ENCODE measurements at places on chromosomes 3 and 15.

GRCh38 chr15:63357061-63357460 is 24.6 kb downstream of the CA12 start:
- no peak for DNase-seq

- no peak for DNase-seq
These were observed 31.0 kb upstream of the PTPRG start for GRCh38 chr3:61530355-61530754.

GRCh38 chr3:128844502-128844901 is 34.9 kb upstream of the ACAD9 start:
- no peak for DNase-seq

GRCh38 chr3:175741951-175742350 is 882.8 kb downstream of the NAALADL2 start:
- no peak for DNase-seq

DNA sequence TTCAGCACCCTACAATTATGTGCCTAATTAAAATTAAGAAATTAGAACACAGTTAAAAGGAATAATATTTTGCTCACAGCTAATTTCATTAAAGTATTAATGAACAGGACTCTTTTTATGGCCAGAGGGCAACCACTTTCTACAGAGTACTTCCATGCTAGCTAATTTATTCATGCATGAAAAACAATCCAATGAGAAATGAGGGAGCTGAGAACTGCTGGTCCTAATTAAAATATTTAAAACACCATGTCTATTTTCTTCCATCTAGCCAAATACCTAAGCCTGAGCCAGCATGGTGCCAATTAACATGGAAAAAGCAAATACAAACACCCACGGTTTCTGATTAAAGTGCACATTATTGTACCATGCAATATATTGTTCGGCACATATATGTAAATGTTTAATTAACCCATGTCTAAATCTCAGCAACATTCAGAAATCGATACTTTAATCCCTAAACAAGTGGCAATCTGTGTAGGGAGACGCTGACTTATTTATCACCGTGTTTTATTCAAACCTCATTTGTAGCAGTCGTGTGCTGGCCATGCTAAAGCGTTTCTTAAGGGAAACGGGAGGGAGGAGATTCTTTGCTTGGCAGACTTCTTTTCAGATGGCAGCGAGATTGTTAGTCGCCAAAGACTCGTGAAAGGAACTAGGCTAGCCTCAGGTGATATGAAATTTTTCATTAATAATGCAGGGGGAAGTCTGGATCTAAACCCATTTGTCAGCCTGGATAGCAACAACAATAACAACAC is 193.5 kb downstream of the ANXA2 start:
- DNase-seq, result no peak

GRCh38 chr3:100370756-100371155 is 30.1 kb downstream of the TOMM70 start:
- DNase-seq, result no peak

GRCh38 chr3:34090876-34091275 is 292.4 kb downstream of the PDCD6IP start:
- DNase-seq, result no peak

- no peak for DNase-seq
These were observed 962.3 kb upstream of the NR2F2 start for GRCh38 chr15:95368191-95368590.

- DNase-seq, result peak; percentile 75
These were observed 55.3 kb downstream of the CCDC33 start for GRCh38 chr15:74291101-74292071.

DNA sequence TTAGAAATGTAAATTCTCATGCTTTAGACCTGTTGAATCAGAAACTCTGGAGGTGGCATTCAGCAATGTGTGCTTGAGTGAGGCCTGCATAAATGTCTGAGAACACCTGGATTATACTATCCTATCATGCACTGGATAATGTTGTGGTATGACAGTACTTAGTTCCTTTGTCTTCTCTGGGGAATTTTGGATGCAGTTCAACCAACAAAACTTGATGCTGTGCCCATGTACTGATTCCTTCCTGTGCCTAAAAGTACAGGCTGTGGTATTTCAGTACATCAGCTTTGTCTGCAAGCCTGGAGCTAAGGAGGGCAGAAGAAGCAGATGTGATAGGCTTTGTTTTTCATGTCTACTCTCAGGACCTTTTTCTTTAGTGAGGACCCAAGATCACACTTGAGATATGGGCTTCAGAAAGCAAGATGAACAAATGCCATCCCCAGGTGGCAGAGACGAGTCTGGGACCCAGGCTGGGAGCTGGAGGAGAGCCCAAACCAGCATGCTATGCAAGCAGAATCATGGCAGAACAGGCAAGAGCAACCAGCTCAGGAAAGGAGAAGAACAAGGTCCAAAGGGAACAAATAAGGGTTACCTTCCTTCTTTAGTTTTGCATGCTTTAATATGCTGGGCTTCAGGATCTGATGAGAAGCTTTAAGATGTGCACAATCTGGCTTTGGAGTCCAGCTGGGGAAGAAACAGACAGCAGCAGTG is 124.7 kb downstream of the MYRIP start:
- no peak for DNase-seq

DNA sequence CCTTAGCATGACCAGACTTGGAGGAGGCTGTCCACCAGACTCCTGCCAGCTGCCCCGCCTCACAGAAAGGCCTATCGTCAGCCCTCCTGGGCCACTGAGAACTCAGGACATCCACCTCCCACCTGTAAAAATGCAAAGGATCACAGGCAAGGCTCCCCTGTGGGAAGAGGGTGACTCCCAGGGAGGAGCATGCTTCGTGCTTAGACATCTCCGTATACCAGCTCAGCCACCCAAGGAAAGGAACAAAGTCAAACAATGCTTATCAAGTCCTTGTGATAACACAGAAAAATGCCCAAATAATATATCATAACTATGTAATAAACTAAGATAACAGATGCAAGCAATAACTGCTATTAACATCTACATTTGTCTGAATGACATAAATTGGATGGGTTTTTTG is 4.2 kb downstream of the RMDN3 start:
- no peak for DNase-seq

GRCh38 chr3:127821394-127821793 is 921 bp downstream of the MGLL start:
- DNase-seq, result no peak

DNA sequence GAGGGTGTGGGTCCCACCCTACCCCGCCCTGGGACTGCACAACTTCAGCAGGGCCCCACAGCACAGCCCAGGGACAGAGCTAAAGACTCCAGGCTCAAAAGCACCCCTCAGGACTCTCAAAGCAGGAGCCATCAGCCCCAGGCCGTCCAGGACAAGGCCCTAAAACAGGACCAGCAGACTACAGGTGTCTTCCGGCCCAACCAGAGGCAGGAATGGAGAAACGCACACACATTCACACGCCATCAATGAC is 26.1 kb downstream of the ATRIP start:
- no peak for DNase-seq

DNA sequence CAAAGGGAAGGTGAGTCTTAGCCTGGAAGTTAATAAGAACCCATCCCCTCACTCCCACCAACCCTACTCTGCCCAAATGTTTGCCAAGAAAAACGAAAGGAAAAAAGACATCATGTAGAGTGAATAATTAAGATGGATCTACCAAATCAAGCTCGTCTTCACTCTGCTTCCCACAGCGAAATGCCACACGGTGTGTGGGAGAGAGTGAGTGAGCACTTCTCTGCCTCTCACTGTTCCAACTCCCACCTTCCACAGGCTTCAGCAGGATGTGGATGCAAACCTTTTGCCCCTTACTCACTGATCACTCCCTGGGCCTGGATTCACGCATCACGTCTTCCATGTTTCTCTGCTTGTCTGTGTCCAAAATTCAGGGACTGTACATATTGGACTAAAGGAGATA is 85.4 kb downstream of the WDR76 start:
- DNase-seq, result no peak

- DNase-seq, result no peak
These were observed 40.1 kb downstream of the CAPN7 start for GRCh38 chr3:15246186-15246585.

DNA sequence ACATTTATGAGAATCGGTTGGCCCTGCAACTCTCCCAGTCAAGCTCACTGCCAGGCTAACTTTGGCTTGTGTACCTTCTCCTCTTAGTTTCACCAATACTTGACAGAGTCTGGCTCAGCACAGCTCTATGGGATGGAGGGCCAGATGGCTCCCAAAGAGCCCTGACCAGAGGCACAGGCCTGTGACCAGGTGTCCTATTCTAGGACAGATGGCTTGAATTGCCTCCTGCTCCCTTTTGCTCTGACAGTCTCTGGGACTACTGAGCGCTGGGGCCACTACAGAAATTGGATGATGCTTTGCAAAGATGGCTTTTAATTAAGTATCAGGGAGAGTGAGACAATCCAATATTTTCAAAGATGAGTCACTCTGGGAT is 10.3 kb upstream of the ARID3B start:
- no peak for DNase-seq

- DNase-seq, result no peak
These were observed 155.3 kb downstream of the ATP10A start for GRCh38 chr15:25707656-25708365.

- DNase-seq, result no peak
These were observed 21.7 kb downstream of the GOLIM4 start for GRCh38 chr3:168073842-168074605.

DNA sequence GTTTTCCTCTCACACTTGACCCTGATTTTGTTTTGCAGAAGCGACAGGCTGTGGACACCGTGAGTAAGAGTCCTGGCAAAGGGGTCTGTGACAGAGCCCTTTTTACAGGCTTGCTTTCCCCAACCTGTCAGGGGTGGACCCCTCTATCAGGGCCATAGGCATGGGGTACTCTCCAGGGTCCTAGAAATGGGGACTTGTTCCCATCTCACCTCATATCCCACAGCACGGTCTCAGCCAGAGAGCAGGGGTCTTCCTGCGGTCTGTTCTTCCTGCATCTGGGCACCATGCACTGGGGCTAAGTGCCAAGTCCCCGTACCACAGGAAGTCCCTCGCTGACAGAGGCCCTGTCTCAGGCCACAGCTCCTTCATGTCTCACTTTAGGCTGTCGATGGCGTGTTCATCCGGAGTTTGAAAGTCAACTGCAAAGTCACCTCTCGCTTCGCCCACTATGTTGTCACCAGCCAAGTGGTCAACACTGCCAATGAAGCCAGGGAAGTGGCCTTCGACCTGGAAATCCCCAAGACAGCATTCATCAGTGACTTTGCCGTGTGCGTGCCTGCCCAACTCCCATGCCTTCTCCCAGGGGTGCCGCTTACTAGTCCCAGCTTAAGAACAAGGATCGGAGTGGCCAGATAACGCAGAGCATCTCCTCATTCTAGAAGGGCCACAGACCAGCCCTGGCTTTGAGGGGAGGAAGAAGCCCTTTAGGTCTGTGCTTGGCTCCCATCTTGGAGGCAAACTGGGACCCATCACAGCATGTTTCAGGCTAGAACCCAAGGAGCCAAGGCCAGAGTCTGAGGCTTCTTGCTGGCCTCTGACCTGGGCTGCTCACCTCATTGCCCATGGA is 783 bp downstream of the ITIH1 start:
- no peak for DNase-seq

GRCh38 chr3:40187945-40188344 is 121.6 kb upstream of the EIF1B start:
- DNase-seq, result no peak

GRCh38 chr3:149468504-149469212 is 5.8 kb upstream of the TM4SF4 start:
- no peak for DNase-seq

GRCh38 chr3:4597208-4597985 is 104.2 kb downstream of the ITPR1 start:
- DNase-seq, result no peak

All from stimulated activated CD8-positive, alpha-beta memory T cell treated with anti-CD3 and anti-CD28 coated beads, Interleukin-7, amount 100 ng/mL, for 48 hours (primary cell).